ENCODE measurements at places on chromosomes 11 and 22.

DNA sequence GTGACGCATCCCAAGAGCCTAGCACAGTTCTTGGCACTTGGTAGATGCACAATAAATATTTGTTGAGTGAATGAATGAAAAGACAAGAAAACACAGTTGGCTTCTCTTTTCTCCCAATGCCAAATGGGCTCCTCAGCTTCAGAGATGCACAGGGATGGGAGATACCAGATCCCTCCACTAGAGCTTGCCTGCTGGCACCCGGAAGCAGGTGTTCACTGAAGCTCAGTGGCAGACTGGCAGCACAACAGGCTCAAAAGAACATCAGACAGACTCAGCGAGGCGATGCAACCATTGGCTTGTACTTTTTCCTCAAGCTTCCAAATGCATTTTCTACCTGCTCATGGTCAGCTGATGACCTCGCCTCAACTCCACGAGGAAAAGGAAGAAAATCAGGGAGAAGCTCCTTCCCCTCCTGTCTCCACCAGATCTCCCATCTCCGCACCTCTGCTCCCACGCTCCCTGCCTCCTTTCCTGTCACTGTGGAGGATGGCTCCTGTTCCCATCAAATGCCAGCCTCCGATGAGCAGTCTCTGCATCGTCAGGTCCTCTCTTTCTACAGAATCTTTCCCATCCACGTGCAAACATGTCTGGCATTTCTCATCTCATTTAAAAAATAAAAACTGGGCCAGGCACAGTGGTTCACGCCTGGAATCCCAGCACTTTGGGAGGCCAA is 5.8 kb downstream of the RAPSN start:
- DNase-seq = no peak

- DNase-seq = no peak
Measured at GRCh38 chr22:23397613-23398567, 182.2 kb downstream of the IGLL1 start.

DNA sequence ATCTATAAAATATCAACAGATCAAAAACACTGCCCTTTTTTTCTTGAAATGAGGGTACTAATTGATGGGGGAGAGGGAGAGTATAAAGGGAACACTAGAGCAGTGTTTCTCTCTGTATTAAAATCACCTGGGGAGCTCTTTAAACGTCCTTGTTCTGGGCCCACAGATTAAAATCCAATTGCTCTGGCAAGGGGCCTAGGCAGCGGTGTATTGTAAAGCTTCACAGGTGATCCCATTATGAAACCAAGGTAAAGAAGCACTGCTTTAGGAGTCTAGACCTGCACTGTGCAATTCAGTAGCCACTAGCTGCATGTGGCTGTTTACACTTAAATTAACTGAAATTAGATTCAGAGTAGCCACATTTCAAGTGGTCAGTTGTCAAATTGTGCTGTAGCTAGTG is 3.0 kb downstream of the AQP11 start:
- DNase-seq = no peak

- no peak for DNase-seq
Measured at GRCh38 chr22:20904008-20904979, 12.9 kb upstream of the CRKL start.

- DNase-seq = no peak
Measured at GRCh38 chr11:60658409-60658808, 41.0 kb upstream of the MS4A8 start.

DNA sequence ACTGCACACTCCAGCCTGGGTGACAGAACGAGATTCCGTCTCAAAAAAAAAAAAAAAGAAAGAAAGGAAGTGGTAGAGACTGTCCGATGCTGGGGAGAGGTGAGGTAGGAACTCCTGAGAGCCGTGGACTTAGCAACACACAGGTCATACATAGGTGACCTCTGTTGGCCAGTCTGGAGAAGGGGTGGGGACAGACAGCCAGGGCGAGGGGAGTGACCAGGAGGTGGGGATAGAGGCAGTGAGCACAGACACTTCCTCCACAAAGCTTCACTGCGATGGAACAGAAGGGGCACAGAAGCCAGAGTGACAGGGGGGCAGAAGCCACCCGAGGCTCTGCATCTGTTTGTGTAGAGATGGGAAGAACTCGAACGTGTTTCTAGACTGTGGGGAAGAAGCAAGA is 47.1 kb downstream of the MYH9 start:
- no peak for DNase-seq

GRCh38 chr11:17477361-17477760 is 716 bp upstream of the ABCC8 start:
- no peak for DNase-seq

- no peak for DNase-seq
Measured at GRCh38 chr11:80462211-80462610, 1021.4 kb upstream of the TENM4 start.

- DNase-seq = no peak
Measured at GRCh38 chr11:13109616-13110015, 100.5 kb downstream of the RASSF10 start.

DNA sequence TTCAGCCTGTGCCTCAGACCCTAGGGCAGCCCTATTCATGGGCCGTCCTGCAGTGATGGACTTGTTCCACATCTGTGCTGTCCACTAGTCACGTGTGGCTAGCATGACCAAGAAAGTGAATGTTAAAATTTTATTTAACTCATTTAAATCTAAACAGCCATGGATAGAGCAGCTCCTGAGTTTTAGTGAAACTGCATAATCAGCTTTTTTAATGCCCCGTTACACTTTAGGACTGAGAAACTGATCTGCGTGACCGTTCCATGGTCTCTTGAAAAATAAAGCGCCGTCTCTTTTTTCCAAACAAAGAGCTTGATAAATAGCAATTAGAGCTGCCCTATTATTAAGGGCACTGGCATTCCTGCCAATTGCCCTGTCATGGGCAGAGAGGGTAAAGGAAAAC is 76.5 kb upstream of the SNX19 start:
- no peak for DNase-seq

GRCh38 chr11:70630816-70631623 is 232.7 kb downstream of the CTTN start:
- DNase-seq = no peak

DNA sequence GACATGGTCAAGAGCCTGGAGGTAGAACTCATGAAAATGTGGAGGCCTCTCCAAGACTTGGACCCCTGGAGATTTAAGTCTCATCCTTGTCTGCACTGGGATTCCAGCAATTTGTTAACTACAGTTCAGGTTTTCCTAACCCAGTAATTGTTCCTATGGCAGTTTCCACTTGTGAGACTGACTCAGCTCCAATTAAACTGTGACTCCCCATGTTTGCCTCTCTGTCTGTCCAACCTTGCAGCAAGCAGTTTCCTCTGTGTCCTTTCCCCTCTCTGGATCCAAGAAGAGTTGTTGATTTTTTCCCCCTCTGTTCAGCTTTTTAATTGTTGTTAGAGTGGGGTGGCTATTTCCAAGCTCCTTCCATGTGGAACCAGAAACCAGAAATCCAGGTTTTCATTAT is 16.2 kb upstream of the ARHGAP20 start:
- no peak for DNase-seq

DNA sequence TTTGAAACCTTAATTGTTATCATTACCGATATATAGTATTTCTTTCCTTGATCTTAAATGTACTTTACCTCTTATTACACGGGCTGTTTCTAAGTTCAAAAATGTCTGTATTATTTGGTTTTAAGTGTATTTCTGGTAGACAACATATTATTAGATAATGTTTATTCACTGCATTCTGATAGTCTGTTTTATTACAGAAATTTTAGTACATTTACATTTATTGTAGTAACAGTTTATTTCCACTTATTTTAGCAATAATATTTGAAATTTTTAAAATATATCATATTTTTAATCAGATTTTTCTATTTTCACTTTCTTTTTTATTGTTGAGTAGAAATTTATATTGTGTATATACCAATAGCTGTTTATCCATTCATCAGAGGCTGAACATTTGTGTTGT is 1195.2 kb downstream of the TBC1D22A start:
- no peak for DNase-seq
